ENCODE measurements at places on chromosomes 5 and 9.

DNA sequence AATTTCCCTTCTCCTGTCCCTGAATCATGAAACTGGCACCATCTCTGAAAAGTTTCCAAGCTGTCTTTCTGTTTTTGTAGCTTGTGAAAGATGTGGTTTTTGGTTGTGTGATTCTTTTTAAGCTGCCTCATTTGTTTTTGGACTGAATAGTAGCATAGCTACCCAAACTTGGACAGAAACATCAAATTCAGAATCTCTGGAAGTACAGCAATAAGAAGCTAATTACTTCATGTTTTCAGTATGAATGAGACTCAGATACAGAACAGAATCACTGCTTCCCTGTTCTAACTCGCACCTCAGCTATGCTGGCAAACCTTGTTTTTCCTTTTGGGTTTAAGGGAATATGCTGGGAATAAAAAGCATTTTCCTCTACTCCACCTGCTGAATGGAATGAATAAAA lies 101.0 kb downstream of the FGF1 start:
- no peak for DNase-seq

DNA sequence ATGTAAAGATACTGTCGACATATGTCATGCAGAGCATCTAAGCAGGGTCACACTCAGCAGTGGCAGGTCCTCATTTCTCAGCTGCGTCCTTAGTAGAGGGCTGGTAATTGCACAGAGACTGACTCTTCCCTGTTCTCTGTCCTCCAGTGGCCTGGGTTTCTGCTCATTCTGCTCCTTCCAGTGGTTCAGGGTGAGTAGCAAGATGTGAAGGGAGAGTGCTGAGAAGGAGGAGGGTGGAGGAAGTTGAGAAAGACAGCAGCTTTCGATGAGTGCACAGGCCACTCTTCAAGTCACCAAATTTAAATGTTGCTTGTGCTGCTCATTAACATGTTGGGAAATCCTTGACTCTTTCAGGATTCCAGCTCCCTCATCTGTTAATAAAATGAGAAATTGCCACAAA lies 203.9 kb downstream of the FBXL7 start:
- DNase-seq, result no peak

DNA sequence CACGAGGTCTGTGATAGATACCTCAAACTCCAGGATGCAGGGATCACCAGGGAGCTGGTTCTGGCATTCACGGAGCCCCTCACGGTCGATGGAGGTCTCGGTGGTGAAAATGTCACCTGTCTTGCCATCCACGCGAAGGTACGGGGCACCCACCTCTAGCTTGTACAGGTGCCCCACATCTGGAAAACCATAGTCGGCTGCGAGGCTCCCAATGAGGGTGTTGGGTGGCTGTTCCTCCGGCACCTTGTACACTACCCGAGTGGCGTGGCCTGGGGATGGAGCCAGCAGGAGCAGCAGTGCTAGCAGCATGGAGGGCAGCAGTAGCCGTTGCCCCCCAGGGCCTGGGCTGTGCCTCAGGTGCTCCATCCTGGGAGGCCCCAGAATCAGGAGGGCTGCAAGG lies 9.2 kb downstream of the PCDH1 start:
- DNase-seq, result no peak

DNA sequence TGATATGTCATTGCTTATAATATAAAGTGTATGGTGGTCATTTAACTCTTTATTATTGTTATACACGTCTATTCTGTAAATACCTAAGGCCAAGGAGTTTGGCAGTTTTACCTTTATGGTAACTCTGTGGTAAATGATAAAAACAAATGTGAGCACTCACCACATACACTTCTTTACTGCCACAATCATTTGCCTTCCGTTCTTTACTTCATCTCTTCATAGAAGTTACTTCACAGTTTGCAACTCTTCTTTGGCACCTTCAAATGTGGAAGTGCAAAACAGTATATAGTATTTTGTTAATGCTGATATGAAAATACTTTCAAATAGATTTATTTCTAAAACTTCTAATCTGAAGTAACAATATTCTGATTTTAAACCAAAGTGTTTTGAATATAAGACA lies 4.4 kb upstream of the MEF2C start:
- DNase-seq, result no peak
